Stimulated activated CD4-positive, alpha-beta T cell treated with anti-CD3 and anti-CD28 coated beads, Interleukin-2, amount 100 ng/mL, for 24 hours (primary cell): ENCODE measurements at places on chromosomes 5 and 9.
A peak's percentile ranks its signal among the peaks of the same experiment; 100 is the strongest.

GRCh38 chr5:154478752-154479159, 729 bp upstream of the HAND1 start:
- no peak for DNase-seq

- DNase-seq: no peak
Observed at GRCh38 chr5:176610435-176610773, 448 bp upstream of the GPRIN1 start.

DNA sequence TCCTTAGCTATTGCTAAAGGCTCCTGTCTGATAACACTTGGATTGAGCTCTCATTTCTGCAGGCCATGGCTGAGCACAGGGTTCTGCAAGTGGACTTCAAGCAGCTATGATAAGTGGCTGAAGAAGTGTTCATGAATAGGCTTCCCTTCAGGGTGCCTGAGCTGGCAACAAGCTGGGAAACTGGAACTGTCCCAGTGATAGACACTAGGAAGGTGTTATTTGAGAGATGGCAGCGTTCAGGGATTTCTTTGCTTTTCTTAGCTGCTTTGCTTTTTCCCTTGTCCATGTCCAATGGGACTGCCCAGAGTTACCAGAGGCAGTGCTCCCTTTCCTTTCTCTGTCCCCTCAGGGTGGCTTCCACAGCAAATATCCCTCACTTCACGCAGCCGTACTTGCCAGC, 75.8 kb downstream of the INIP start:
- DNase-seq: no peak

GRCh38 chr9:5559659-5560058, 49.3 kb downstream of the PDCD1LG2 start:
- no peak for DNase-seq

DNA sequence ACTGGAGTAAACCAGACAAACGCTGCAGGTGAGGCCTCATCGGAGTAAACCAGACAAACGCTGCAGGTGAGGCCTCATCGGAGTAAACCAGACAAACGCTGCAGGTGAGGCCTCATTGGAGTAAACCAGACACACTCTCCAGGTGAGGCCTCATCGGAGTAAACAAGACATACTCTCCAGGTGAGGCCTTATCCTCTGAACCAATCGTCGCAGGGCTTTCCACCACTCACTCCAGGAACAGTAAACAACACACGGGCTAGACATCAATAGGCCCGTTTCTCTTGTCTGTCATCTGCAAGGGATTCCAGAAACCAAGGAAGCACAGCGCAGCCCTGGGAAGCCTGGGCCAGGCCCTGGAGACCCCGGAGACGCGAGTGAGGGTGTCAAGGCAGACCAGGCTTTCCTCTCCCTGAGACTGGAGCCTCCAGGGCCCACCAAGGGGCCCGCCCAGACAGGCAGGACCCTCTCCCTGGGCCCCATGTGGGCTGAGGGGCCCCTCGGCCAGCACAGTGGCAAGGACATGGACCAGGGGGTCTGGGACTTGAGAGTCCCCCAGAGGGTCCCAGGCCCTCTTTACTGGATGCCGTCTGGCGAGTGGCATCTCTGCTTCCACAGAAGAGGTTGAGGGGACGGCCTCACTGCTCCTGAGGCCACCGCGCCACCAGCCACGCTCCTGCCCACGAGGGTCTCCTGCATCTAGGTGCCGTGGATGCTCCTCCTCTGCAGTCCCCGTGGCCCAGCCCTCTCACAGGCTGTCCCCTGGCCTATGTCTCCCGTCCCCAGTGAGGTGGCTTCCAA, 26.4 kb upstream of the NSMF start:
- DNase-seq: no peak

DNA sequence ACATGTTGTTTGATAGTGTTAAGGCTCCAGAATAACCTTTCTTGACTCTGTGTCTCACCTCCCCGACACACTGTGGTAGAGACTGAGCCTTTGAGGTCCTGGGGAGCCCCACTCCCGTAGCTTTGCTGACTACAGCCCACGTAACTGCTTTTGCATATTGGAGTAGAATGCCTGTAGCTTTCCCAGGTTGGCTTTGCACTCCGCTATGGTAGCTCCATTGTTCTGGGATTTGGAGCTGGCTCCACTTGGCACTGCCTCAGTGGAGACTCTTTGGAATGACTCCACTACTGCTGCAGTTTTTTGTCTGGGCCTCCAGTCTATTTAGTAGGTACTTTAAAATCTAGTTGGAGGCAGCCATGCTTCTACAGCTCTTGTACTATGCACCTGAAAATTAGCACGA, 56.2 kb upstream of the ANXA1 start:
- no peak for DNase-seq

DNA sequence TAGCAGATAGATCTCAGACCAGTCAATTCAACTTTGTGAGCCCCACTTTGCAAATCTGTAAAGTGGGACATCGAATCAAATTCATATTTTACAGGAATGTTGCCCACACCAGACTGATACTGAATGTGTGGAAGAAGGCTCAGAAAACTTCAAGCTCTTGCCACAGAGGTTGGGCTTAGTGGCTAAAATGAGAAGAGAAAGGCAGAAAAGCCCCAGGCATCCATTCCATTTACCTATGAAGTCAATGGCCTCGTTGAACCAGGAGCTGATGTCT, 1.7 kb downstream of the DUSP1 start:
- no peak for DNase-seq

GRCh38 chr5:179408611-179409010, 63.4 kb upstream of the ADAMTS2 start:
- DNase-seq: no peak

DNA sequence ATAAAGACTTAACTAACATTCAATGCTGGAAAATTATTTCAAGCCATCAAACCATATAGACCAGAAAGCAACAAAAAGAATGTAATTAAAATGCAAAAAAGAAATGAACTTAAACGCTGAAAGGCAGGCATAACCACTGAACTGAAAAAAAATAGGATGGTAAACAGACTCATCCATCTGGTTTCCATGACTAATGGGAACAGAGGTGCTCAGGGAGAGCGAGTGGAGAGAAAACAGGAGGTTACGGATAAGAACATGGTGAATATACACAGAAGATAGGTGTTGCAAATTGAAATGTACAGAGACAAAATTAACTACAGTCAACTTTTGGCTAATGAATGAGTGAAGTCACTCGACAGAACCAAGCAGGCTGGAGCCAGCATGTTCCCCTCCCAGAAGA, 43.5 kb upstream of the RNF38 start:
- no peak for DNase-seq

GRCh38 chr5:130642461-130642860, 522.6 kb downstream of the HINT1 start:
- no peak for DNase-seq

- peak; percentile 50 for DNase-seq
Observed at GRCh38 chr9:97904725-97905124, 17.6 kb downstream of the TRMO start.
